Stimulated activated CD4-positive, alpha-beta T cell treated with anti-CD3 and anti-CD28 coated beads, Interleukin-2, amount 100 ng/mL, for 4 hours (primary cell): ENCODE measurements at places on chromosomes 12 and 14.

GRCh38 chr14:31947076-31947475, 130.0 kb upstream of the ARHGAP5 start:
- no peak for DNase-seq

GRCh38 chr12:102549691-102550090, 69.3 kb upstream of the IGF1 start:
- no peak for DNase-seq

GRCh38 chr12:66163289-66163688, 6.5 kb downstream of the TMBIM4 start:
- no peak for DNase-seq

DNA sequence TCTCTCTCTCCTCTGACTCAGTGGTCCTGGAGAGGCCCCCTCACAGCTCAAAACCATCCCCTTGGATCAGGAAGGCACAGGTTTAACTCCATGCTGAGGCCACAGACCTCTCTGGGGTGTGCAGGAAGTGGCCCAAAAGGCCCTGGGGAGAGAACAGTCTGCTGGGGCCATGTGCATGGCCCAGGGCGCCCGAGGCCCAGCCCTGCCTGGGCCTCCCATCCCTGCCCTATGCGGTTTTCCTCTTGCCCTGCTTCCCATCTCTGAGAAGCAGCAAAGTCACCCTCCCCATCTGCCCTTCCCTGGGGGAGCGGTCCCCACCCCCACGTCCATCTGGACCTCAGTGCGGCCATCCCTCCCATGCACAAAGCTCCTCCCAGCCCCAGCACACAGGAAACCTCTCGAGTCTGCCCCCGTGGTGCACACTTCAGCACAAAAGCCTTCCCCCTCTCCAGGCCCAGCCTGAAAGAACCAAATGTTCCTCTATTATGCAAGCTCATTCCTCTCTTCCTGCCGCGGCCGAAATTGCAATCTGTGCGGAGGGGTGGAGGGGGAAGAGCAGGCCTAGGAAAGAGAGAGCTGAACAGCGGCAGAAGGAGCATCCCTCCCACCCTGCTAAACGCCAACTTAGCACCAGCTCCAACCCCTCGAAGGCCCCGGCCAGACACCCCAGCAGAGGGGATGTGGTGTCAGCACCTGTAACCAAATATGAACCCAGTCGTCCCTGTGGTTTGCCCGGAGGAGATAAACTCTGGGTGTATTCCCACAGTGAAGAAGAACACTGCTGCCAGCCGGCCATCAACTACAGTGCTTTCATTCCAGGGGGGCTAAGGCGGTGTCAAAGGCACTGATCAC, 108.5 kb downstream of the SCARB1 start:
- no peak for DNase-seq

DNA sequence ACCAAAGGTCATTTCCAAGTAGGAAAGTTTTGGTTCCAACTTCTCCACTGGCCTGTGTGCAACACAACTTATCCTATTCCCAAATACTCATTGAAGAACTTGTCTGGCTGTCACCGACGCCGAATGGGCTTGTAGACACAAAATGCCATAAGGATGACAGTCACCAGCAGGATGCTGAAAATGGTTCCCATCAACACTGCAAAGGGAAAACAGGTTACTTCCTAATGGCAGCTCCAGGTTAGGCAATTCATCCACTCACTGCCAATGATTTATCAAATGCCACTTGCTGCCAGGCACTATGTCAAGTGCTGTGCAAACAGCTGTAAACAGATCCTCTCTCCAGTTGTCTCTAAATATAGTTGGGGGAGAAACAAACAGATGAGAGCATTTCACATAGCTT, 6.1 kb downstream of the C12orf76 start:
- no peak for DNase-seq

GRCh38 chr12:2431810-2432209, 363.0 kb upstream of the FKBP4 start:
- no peak for DNase-seq

DNA sequence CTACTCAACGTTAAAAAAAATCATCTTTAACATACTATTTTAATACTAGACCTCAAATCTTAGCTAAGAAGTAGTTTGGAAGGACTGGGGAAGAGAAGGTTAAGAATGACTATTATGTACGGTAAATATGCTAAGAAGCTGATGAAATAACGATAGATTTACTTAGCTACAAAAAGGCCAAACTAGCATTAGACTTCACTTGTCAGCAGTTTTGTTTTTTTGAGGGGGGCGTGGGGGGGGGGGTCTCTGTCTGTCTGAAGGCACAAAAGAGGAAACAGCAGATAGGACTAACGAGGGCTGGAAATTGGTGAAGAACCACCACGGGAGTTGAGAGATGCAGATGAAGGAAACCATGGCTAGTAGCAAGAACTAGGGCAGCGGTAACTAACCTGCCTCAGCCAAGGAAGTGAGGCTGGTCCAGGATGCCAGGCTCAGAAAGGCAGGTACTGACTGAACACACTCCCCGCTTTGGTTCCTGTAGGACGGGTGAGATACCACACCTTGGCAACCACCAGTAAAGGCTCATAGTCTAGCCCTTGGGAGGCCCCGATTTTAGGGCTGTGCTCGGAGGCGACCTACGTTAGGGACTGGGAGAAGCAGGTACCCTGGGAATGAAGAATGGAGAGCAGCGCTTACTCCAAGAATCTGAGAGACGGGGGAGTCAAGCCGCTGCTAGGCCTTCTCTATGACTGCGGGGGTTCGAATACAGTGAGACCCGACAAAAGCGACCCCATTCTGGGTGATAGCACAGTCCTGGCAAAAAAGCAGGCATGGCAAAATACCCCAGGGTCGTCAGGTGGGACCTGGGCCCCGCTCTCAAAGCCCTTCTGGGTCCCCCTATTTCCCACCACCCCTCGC, 675 bp downstream of the NEDD8 start:
- DNase-seq, result no peak

DNA sequence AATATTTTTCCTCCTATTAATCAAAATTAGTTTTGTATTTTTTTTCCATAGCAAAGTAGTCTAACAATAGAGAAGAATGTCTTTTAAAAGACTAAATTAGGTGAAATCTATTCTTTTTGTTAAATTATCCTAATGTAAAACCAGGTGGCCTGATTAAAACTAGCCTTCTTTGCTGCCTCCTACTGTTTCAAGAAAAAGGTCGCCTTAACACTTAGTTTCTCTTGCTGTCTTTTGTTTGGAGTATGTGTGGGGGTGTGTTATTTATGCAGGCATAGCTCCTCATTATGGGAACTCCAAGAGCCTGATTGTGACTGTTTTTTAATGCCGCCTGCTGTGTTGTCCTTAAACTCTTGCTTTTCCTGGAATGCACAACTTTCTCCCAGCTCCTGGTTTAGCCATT, 855.3 kb downstream of the DIO2 start:
- no peak for DNase-seq

GRCh38 chr12:117559978-117560377, 198.6 kb upstream of the NOS1 start:
- DNase-seq, result no peak

GRCh38 chr12:88431246-88431645, 149.0 kb downstream of the KITLG start:
- DNase-seq, result no peak

- DNase-seq, result no peak
Measured at GRCh38 chr12:121792607-121793439, 665 bp downstream of the RHOF start.

DNA sequence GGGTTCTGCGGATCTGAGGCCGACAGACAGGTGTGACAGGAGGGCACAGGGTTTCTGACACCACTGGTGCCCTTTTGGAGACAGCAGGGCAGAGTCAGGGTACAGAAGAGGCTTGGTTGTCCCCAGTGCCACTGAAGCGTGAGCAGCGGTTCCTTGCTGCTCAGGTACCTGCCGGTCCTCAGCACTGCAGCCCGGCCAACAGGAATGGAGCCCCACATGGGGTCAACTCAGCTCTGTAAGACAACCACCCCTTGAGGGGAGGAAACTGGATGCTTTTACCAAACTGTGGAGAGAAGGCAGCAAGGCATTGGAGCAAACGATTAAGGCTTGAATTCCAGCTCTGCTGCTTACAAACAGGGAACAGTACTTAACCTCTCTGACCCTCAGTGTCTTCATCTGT, 246.4 kb upstream of the NOS1 start:
- no peak for DNase-seq

DNA sequence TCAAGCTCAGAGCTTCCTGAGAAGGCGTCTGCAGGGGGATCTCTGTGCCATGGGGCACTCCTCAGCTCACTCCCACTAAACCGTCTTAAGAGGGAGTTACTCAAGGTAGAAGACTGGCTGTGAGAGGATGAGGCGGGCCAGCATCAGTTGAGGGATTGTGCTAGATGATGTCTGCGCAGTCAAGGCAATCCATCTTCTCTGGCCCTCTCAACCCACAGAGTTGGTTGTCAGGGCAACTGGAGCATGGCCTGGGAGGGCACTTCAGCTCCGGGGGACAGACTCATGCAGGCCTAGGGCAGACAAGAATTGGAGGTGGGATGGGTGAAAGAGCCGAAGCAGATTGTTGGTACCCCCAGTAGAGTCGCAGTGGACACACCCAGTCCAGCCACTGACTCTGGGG, 9.0 kb downstream of the GSTZ1 start:
- DNase-seq, result no peak

DNA sequence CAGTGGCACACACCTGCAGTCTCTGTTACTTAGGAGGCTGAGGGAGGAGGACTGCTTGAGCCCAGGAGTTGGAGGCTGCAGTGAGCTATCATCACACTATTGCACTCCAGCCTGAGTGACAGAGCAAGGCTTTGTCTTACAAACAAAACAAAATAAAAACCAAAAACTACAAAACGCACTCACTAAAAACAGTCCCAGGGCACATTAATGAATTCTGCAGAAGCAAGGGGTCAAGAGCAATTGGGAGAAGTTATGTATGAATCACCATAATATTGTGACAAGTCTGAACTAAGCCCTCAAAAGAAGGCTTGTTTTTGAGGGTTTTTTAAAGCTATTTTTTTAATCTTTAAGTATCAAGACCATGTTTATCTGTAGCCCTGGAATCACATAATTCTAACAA, 201.1 kb downstream of the MED13L start:
- DNase-seq, result no peak

- DNase-seq, result no peak
Measured at GRCh38 chr12:50637870-50638481, 125.9 kb upstream of the ATF1 start.

GRCh38 chr12:130097342-130097741, 64.9 kb upstream of the FZD10 start:
- DNase-seq, result no peak

DNA sequence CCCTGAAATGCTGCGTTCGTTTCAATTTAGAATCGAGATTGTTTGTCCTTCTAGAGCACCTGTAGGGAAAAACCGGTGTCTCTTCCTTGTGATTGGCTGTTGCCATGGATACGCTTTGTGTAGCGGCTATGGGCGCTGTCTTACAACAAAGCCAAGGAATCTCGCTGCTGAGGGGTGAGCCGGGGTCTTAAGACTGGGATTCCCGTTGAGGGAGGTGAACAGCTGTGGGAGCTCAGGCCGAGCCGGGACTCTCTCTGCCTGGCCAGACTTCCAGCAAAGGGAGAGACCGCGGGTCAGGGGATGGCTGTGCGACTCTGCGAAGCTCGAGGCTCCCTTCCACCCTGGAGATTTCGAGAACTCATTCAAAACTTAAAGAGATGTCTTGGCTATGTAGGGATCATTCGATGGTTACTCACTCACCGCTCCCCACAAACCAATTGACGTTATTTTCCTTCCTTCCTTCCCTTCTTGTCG, at the start of the genes LRRIQ1 and TSPAN19:
Gene LRRIQ1 (plus strand): TSS at position 118 of the 474 bp plus-strand sequence. CDS start 1,826 bp downstream, outside the sequence.
Gene TSPAN19 (minus strand): TSS at position 44 of the 474 bp plus-strand sequence. CDS start 6,331 bp downstream, outside the sequence.
- DNase-seq, result no peak

- no peak for DNase-seq
Measured at GRCh38 chr12:19220852-19221466, 91.4 kb downstream of the PLEKHA5 start.

DNA sequence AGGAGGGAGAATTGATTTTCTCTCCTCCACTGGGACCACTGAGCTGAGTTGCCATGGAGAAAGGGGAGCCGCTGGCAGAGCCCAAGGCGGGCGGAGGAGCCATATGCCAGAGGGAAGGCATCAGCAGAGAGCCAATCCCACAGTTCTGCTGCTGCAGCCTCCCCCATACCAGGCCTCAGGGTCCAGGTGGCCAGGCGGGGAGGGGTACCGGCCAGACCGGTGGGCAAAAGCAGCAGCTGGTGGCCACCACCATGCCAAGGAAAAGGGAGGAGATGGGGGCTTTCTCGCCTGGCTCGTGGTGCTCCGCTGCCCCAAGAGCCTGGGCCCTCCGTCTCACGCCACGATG, 72.8 kb downstream of the PITPNM2 start:
- no peak for DNase-seq

DNA sequence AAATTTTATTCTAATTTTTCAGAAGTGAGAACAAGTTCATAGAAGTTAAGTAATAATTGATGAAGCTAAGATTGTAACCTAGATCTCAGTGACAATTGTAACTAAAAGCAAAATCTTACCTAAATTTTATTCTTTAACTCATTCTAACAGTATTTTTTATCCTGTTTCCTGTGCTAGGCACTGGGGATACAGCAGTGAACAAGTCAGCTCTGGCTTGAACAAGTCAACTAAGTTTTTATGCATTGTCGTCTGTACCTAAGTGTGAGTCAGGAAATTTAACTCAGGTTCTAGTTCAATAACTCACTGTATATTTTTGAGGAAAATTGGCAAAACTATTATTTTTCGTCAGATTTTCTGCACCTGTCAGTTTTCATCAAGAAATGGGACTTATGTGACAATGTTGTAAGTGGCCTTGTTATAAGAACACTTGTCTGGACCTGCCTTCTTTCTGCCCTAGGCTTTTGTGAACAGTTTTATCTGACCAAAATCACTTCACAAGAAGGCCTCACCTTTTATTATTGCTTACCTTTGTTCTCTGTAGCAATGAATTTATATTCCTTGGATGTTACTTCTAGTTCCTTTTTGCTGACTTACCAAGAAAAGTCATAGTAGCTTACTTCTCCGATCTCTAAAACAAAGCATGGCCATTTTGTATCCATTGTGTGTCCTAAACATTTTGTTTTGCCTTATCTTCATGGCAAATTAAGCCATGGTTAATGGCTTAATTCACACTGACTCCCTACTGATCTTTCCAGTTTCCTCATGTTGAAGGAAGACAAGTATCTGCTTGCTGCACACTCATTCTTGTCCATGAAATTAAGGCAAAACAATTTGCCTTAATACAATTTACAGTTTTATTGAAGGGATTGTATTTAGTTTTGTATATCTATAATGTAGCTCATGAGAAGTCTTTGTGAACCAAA, 2.7 kb downstream of the TMTC3 start:
- DNase-seq, result no peak

DNA sequence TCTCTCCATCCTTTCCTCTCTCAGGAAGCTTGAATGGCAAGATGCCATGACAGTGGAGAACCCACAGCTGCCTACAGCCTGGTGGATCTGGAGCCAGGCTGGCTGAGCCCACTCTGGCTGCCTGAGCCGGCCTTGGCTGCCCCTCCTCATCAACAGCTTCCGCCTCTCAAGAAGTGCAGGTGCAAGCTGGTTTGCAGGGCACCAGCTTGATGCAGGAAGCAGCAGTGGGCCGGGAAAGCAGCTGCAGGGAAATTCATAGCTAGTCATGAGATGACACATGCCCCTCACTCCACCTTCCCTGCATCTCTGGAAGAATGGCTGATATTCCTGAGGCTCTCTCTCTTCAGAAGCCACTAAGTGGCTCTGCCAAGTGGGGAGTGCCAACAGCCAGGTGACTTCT, 289.1 kb downstream of the RPS29 start:
- DNase-seq, result no peak

- no peak for DNase-seq
Measured at GRCh38 chr14:33936391-33936790, 14.5 kb downstream of the EGLN3 start.
